ENCODE measurements at places on chromosomes 5 and 9.

- no peak for DNase-seq
These were observed 3.7 kb upstream of the GNPDA1 start for GRCh38 chr5:142016556-142016955.

- DNase-seq: no peak
These were observed 289.5 kb downstream of the DEPDC1B start for GRCh38 chr5:60410427-60410826.

DNA sequence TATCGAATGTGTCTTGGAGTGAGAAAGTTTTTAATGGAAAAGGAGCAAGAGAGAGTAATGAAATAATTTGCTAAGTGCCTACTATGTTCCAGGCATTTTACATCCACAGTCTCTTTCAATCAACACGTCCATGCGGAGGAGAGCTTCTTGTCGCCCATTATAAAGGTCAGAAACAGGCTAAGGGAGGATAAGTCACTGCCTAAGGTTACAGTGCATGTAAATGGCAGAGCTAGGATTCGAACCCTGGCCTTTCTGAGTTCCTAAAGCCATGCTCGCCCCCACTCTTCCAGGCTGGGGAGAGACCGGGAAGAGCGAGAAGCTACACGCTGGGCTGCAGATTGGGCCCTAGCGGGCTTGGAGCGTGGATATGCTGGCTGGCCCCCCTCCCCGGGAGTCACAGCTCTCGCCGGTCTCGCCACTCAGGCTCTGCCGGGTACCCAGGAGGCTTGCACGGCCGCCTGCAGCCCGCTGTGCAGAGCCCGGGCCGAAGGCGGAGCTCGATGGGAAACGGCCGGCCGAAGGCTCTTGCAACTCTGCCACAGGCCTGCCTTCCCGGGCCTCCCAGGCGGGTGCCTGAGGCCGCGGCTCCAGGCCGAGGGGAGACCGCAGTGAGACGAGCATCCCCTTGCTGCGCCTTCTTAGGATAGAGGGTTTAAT lies 775 bp upstream of the LHX2 start:
- DNase-seq: no peak

GRCh38 chr9:130765137-130766020 lies 69.7 kb upstream of the ABL1 start:
- DNase-seq: no peak

DNA sequence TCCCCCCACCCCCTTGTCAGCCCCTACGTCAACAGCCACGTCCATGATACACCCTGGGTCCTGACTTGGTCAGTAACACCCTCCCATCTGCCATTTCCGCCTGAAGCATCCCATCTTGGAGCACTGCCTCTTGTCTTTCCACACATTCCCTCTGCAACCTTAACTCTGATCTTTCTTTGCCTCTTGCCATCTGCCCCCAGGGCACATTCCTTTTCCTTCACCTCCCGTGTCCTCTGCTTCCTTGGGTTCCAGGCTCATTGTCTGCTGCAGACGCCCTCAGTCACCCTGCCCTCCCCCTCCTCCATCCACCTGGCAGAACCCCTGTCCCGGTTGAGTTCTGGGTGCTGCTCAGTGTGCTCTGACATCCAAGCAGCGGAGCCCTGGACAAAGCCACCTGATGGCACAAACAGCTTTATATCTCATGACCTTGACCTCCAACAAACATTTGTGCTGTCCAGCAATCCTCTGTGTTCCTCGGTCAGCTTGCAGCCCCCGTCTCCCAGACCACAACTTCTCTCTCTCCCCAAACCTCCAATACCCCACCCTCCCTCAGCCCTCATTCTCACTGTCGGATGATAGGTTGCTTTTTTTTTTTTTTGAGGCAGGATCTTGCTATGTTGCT lies 97.7 kb upstream of the IER5L start:
- no peak for DNase-seq

DNA sequence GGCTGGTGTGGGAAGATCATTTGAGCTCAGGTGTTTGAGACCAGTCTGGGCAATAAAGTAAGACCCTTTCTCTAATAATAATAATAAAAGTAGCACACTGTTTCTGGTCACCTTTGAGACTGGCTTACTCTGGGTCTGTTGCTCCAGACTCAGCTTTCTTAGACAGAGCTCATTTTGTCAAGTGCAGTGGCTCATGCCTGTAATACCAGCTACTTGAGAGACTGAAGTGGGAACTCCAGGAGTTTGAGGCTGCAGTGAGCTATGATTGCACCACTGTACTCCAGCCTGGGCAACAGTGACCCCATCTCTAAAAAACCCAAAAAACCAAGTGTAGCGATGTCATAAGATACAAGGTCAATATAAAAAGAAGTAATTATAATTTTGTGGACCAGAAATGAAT lies 36.4 kb upstream of the RNU6ATAC start:
- no peak for DNase-seq

DNA sequence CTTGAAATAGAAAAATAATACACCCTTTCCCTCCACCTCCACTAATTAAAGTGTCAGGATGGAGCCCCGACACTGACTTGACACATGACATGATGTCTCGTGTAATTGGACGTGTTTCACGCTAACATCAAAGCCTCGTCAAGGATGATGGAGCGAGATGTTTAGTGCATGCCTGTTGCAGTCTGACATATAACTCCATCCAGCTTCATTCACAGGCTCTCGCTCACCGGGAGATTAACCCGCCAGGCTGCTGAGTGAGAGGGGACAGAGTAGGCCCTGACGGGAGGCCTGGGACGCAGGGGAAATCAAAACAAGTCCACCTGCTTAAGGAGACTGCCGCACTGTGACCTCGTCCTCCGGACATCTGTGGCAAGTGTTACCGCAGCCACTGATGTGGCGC lies 263.5 kb downstream of the SLIT3 start:
- no peak for DNase-seq

DNA sequence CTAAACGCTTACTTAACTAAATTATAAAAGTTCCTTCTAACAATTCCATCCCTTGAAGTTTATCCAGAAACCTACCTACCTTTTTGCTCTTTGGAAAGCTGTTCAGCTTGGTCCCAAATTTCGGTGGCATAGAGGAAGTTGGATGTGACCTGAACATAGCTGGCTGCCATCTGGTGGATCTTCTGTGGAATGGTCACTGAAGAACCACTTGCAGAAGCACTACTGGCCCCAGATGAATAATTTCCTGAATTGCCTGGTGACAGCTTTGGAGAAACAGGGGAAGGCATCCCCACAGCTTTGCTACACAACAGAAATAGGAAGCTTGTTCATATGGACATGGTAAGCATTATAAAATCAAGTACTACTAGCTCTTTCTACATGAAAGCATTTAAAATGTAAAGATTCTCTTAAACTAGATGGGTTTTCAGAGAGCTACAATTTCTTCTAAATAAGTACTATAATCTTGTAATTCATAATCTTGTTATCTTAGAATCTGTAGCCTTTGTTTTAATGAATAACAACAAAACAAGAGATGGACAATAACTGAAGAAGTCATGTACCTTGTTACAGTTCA lies 9.9 kb downstream of the LEAP2 start:
- DNase-seq: no peak
